Activated naive CD4-positive, alpha-beta T cell treated with anti-CD3 and anti-CD28 coated beads, Interleukin-2, amount 50 U/mL, for 16 hours (primary cell): ENCODE measurements at places on chromosomes 3 and 15.

DNA sequence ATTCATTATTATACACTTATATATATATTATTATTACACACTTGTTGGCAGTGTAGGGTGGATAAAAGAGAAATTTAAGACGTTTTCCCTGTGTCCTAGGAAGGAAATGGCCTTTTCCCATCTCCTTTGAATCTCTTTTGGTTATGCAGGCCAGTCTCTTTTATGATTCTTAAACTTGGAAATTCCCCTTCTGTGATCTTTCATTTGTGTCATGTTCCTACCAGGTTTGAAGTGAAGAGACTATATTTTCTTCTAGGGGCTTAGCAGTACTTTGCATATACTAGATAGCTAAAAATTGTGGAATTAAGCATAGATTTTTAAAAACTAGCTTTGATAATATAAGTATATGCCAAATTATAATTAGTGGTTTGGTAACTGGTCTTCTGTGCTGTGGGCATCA, 58.5 kb downstream of the BBX start:
- no peak for DNase-seq

- no peak for DNase-seq
Measured at GRCh38 chr3:163672954-163673353, 1405.3 kb downstream of the SI start.

DNA sequence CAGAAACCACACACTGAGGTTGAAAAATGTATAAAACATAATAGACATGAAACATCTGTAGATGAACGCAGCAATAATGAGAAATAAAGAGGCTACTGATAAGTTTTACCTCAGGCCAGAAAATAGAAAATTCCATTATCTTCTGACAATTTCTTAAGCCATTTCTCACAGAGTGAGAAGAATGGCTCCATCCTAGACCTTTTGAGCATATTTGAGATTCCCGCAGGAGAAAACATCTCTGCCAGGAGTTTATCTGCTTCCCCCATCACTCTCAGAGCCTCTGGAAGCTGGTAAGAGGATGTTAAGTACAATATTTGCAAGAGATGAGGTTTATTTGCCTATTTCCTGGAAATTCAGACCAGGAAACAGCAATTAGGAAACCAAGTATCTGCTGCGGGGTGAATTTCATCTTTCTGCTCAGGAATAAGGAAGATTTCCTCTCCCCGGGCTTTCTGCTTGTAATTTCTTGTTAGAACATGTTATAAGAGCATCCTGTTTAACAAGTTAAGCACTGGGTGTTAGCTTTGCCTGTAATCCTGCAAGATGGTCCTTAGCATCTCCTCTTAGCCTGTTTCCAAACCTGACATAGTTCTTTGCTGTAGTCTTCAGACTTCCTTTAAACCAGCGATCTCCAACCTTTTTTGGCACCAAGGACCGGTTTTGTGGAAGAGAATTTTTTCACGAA, 54.8 kb downstream of the ATP13A4 start:
- DNase-seq, result no peak

DNA sequence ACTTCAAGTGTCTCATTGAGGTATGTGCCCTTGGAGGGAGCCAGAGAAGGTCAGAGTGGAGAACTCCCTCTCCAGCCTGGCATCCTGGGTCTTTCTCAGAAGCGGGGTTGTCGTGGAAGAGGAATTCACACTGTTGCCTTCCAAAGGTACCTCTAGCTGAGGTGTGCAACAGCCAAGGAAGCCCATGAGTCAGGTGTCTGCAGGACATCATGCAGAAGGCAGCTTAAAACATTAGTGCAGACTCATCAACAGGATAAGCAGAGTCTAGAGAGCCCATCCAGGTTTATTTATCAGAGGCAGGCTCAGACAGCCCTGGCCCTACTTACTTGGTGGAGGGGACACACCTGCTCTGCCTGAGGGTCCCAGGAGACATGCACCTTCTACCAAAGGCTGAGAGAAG, 95.6 kb upstream of the TPM1 start:
- no peak for DNase-seq

GRCh38 chr3:122077293-122078234, 22.4 kb downstream of the CD86 start:
- DNase-seq, result no peak

DNA sequence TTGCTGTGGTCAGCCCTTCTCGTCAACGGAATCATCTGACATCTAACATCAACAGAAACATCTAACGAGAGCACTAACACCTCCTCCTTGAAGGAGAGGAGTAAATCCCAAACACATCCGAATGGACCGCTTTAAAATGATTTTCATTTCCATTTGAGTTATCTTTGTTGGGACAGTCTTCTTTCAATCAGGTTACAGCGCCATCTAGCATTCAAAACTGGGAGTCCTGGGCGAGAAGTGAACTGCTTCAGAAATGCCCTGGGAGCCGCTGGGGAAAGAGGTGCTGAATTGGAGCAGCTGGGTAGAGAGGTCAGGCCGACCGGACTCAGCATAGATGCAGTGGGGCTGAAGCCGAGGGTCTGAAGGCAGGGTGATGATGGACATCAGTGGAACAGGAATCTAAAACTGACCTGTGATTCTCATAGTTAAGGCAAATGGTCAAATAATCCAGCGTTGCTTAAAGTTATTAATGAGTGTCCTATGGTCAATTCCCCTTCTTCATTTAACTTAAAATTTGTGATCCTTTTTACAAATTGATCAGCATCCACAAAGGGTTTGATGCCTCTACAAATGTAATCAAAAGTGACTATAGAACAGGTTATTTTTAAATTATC, 170.0 kb upstream of the NDN start:
- DNase-seq, result no peak

- no peak for DNase-seq
Measured at GRCh38 chr15:34986326-34986725, 1.8 kb downstream of the ZNF770 start.

- no peak for DNase-seq
Measured at GRCh38 chr3:28139288-28139687, 102.1 kb upstream of the CMC1 start.

DNA sequence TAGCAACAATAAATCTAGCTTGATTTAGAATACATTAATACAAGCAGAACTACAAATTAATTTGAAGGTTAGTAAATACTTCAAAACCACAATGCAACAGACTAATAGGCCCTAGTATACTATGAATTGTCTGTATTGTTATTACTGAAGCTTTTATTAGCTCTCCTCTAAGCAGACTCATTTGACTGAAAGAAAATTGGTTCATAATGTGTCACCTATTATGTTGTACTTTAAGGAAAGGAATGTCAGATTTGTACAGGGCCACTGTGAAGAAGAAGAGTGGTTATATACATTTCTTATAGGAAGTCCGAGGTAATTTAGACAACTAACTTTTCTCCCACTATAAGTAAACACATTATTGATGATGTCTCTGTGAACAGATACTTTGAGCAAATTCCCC, 954.5 kb downstream of the ZPLD1 start:
- DNase-seq, result no peak

GRCh38 chr3:100941041-100941440, 52.2 kb downstream of the ABI3BP start:
- no peak for DNase-seq

DNA sequence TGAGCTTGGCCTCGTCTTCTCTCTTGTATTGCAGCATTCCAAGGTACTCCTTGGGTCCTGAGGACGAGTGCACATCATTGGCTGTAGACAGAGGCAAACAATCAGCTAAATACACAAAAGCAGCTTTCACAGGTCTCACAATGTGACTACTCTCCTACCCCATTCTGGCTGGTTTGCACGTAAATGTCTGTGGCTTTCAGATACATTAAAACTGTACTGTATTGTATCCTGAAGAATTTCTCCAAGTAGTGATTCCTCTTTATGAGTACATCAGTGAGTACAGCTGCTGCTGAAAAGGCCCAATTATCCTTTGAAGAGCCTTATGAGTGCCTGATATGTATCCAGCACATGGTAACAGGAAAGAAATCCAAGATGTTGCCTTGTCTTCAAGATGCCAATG, 22.0 kb upstream of the GNB5 start:
- no peak for DNase-seq

- DNase-seq, result no peak
Measured at GRCh38 chr3:127374086-127375010, 86.5 kb upstream of the PRR20G start.

- DNase-seq, result no peak
Measured at GRCh38 chr3:39096775-39097174, 10.7 kb downstream of the GORASP1 start.

DNA sequence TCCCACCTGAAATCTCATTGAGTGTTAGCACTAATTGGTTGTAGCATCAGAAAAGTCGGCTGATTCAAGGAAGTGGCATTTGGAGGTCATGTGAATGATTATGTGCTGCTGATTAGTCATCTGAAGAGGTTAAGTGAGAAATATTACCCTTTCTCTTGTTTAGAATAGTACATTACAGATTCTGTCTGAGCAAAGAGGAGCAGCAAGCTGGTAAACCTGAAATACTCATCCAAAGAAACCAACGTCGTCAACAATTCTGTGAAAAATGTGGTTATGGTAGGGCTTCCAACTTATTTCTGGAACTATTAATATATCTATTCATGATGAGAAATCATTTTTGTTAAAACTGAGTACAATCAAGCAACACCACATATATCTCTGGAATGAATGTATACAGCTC, 1024.9 kb downstream of the TUSC7 start:
- no peak for DNase-seq

- no peak for DNase-seq
Measured at GRCh38 chr3:77342027-77342426, 302.1 kb downstream of the ROBO2 start.

GRCh38 chr15:63870043-63870394, 36.3 kb upstream of the HERC1 start:
- DNase-seq, result no peak

- DNase-seq, result no peak
Measured at GRCh38 chr15:44667039-44667360, 3.5 kb upstream of the SPG11 start.
